ENCODE measurements at places on chromosomes 3 and 15.

DNA sequence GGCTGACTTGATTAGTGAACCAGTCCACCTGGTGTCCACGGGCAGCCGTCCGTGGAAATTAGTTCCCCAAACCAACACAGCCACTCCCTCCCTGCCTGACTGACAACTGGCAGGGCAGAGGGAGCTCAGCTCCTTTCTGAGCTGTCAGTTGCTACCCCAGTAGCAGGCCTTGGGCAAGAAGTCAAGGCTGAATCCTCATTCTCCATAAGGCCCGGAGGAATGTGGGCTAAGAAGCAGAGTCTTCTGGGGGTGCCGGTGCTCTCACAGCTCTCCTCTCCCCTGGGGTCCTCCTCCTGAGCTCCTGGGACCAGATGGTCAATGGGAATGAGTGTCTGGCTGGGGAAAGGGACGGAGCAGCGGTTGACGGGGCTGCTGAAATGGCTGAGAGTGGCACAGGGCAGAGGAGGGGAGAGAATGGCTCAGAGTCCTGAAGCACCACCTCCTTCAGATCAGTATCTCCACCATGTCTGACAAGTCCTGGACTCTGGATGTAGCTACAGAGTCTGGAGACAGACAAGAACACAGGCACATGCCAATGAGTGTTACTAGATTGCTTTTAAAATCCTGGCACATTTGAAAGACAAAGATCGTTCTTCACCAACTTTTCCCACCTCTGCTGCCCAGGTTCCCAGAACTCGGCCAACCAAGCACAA is 16.9 kb downstream of the AMOTL2 start:
- peak; percentile 52 for DNase-seq

- no peak for DNase-seq
Observed at GRCh38 chr15:48230498-48230897, 24.4 kb downstream of the SLC12A1 start.

DNA sequence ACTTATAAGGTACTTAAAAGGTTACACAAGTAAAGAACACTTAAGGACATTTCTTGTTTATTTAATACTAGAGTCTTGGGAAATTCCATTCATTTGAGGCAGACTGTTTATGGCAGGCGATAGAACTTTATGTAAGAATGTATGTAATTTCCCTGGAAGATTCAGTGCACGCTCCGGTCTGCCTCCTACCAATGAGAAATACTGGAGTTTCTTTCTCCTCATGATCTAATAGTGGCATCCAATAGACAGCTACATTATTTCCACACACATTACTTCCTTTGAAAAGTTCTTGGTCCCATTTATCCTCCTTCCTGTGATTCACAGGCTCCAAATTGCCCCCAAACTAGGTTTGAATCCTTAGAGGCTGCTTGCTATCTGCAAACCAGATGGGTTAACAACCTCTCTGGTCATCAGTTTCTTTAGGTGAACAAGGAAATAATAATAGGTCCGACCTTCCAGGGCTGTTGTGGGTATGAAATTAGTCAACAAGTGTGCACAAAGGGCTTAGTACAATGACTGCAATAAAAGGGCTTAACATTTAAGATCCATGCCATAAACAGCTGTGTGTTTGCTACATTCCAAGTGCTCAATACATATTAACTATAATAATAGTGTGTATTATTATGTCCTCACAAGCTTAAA is 30.7 kb downstream of the EIF4E3 start:
- no peak for DNase-seq

- DNase-seq: peak; percentile 98
Observed at GRCh38 chr3:134485075-134485717, 589 bp downstream of the ANAPC13 start.
